Myometrial cell (primary cell): ENCODE measurements at places on chromosomes 13 and 19. TPM values are rescaled to one million over a fixed set of nuclear protein-coding genes. Genes with fewer than 3 reads are reported as not detected.

Gene FGF21
- not detected in 2 replicates for total RNA-seq

Gene TEX29
- not detected in 2 replicates for total RNA-seq

Gene GNG8
- not detected in 2 replicates for total RNA-seq

Gene WDR88
- total RNA-seq, result not detected in 2 replicates

Gene RFPL4A
- total RNA-seq, result not detected in 2 replicates

Gene LILRB4
- total RNA-seq, result not detected in 2 replicates

Gene NLRP9
- not detected in 2 replicates for total RNA-seq

Gene CCDC169
- 6.2 and 13.3 TPM in 2 replicates for total RNA-seq

Gene LILRB2
- not detected in 2 replicates for total RNA-seq

Gene FAM124A
- 2.9 and 3.2 TPM in 2 replicates for total RNA-seq

Gene KIR3DL1
- not detected in 2 replicates for total RNA-seq

Gene C5AR1
- total RNA-seq, result not detected in 2 replicates

Gene RDH8
- not detected in 2 replicates for total RNA-seq

Gene PIK3R2
- total RNA-seq, result 13.8 and 19.1 TPM in 2 replicates

Gene ZNF829
- 1.9 and 2.3 TPM in 2 replicates for total RNA-seq

Gene DAZAP1
- 96.9 and 103 TPM in 2 replicates for total RNA-seq

Gene CEBPG
- 22.5 TPM in 2 replicates for total RNA-seq

Gene ZNF430
- total RNA-seq, result 3.2 and 4.3 TPM in 2 replicates

Gene VSTM2B
- not detected in 2 replicates for total RNA-seq

Gene BICRA
- 1.7 and 5.8 TPM in 2 replicates for total RNA-seq
